ENCODE measurements at places on chromosomes 13 and 19. TPM values are rescaled to one million over a fixed set of nuclear protein-coding genes. Genes with fewer than 3 reads are reported as not detected.

GRCh38 chr13:45142440-45143345 lies 22.4 kb downstream of the GTF2F2 start:
- DNase-seq: no peak

DNA sequence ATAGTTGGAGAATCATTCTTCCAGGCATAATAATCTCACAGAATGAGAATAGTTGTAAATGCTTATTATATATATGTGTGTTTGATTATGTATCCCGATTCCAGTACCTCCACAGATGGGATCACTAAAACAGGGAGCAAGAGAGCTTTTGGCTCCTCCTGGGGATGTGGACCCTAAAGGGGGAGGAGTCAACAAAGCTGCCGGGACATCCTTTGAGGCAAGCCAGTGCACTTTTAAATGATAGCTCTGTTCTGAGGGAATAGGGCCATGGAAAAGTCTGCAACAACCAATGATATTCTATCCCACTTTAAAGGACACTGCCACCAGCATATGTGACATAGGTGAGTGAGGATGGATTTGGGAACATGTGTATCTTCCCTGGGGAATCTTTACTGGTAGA lies 40.8 kb downstream of the SLITRK5 start:
- DNase-seq: no peak

- DNase-seq: no peak
Observed at GRCh38 chr19:49712397-49712859, 21.5 kb downstream of the CPT1C start.

- DNase-seq: no peak
Observed at GRCh38 chr19:41430922-41431321, 3.7 kb upstream of the B3GNT8 start.

GRCh38 chr19:6022570-6023064 lies 44.7 kb upstream of the RANBP3 start:
- DNase-seq: no peak

GRCh38 chr13:23288995-23289394 lies 108.2 kb downstream of the SGCG start:
- no peak for DNase-seq

DNA sequence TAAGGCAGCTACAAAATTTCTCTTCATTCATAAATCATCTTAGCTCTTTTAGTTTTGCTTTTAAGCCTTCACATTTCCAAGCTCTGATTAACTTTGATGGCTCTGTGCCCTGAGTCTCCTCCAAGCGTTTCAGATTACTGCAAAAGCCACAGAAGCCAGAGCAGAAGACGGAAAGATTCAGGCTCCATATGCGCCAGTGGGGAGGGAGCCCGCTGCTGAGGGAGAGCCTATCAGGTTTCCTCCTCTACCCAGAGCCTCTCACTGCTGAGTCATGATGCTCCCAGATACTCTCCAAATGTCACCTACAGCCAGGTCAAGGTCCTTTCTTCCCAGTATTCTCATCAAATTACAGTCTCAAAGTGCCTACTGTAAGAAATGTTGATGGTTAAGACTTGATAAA lies 193.6 kb downstream of the RAP2A start:
- no peak for DNase-seq

DNA sequence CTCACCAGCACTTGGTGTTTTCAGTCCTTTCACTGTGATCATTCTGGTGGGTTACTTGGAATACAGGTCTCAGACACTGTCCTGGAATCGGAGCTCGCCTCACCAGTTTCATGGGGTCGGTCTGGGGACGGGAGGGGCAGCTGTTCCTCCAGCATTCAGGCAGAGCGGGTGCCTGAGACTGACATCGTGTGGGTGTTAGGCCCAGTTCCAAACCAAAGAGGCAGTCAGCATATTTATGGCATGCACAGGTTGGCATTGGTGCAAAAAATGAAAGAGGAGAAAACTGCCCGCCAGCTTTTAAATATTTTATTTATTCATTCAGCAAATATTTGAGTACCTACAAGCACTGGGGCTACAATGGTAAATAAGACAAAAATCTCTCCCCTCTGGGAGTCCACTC lies 20.1 kb downstream of the PLEKHF1 start:
- no peak for DNase-seq

- peak; percentile 24 for DNase-seq
Observed at GRCh38 chr19:36331353-36332228, 47.4 kb downstream of the ZFP14 start.

GRCh38 chr13:52096748-52097147 lies 32.1 kb downstream of the NEK5 start:
- no peak for DNase-seq

DNA sequence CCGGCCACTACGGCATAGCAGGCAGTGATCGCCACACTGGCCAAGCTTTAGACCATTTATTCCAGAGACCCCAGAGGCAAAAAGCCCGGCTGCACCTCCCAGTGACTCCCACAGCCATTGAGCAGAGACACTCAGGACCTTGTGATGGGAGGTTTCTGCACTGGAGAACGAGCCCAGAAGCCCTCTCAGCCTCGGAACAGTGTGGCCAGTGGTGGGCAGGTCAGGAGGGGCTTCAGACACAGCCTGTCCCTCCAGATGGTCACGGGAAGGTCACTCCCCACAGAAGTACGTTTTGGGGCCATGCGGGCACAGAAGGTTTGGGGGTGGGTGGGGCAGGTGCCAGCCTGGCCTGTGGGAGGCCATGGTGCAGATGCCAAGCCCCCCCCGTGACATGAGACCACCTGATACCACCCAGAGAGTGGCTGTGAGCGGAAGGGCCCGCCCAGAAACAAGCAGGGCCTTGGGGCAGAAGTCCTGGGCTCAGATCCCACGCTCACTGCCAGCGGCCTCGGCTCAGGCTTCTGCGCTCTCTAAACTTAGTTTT lies 599 bp upstream of the F10 start:
- DNase-seq: no peak

DNA sequence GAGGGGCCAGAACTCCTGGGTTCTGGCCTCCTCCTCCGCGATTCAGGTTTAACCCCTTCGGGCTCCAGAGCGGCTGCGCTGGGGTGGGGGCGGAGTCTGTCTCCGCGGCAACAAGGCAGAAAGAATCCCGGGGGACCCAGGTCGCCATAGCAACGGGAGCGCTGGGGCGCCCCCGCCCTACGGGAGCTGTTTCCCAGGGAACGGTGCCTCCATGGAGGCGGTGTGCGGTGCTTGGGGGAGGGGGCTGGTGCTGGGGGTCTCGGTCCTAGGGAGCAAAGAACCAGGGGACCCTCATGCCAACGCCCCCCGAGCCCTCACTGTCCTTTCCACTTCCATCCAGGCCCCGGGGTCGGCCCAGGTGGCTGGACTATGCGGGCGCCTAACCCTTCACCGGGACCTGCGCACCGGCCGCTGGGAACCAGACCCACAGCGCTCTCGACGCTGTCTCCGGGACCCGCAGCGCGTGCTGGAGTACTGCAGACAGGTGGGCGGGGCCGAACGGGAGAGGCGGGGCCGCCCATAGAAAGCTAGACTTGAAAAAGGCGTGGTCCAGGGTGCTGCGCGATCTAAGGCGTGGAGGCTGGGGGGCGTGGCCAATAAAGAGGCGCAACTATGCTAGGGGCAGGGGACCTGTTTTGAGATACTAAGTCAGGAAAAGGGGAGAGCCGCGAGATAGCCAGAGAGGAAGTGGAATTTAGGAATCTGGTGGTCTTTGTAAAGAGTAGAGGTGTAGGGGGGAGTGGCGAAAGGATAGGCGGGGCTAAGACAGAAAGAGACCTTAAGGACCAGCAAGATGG lies 1.2 kb downstream of the APLP1 start:
- DNase-seq: no peak

DNA sequence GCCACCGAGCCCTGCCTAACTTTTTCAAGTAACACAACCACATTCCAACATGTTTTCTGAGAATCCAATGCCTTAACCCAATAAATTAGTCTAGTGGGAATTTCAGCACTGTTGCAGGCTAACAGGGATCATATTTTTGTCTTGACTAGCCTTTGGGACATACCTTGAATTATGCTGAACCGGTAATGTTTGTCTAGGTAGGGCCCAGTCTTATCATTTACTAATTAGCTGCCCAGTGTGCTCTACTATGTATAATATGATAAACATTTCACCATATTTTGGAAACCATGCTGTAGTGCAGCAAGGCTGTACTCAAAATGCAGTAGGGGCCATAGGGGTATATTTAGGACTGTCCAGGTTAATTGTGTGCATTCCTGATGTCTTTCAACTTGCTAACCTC lies 3.3 kb upstream of the PDS5B start:
- no peak for DNase-seq

GRCh38 chr13:19795956-19796355 lies 13.2 kb upstream of the PSPC1 start:
- DNase-seq: no peak

DNA sequence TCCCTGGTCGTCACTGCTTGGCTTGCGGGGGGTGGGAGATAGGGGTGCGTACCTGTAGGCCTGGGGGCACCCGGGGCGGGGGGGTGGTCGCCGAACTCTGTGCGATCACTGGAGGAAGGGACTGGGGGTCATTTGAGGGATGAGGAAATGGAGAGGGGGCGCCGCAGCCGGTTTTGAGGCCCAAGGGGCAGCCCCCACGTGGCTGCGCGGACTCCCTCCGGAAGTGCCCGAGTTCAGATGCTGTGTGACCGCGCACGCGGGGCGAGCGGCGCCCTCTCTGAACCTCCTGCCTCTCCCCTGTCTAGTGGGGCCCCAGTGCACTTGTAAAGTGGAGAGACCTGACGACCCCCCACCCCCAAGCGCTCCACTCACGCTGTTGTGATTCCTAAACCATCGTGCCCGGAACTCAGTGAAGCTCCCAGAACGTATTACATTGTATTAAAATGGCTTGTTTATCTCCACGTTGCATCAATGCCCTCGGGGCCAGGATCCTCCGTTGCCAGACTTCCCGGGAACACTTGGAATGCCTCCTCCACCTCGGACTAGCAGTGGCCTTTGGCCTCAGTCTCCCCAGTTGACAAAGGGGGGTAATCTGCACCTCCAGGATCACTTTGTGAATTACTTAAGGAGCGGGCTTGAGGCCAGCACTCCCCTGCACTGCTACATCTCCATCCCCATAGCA lies 3.0 kb upstream of the NANOS3 start:
- DNase-seq: no peak

- no peak for DNase-seq
Observed at GRCh38 chr19:4015705-4016402, 8.3 kb downstream of the PIAS4 start.

GRCh38 chr19:33064458-33064791 lies 263 bp downstream of the RHPN2 start:
- no peak for DNase-seq

DNA sequence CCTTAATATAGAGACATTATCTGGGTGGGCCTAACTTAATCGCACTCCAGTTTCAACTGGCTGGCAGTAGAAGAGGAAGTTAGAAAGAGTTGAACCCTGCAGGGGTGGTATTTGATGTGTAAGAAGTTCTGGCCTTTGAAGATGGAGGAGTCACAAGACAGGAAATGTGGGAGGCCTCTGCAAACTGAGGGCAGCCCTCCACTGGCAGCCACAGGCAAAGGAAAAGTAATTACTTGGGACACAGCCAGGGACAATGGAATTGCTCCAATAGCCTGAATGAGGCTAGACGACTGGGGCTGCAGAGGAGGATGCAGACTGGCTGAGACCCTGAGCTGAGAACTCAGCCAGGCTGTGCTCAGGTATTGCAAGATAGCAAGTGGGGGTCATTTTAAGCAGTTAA lies 703.3 kb upstream of the ARGLU1 start:
- no peak for DNase-seq

GRCh38 chr13:106867249-106867648 lies 299.3 kb upstream of the ARGLU1 start:
- DNase-seq: no peak

- no peak for DNase-seq
Observed at GRCh38 chr19:13053761-13054625, 48.7 kb downstream of the LYL1 start.

DNA sequence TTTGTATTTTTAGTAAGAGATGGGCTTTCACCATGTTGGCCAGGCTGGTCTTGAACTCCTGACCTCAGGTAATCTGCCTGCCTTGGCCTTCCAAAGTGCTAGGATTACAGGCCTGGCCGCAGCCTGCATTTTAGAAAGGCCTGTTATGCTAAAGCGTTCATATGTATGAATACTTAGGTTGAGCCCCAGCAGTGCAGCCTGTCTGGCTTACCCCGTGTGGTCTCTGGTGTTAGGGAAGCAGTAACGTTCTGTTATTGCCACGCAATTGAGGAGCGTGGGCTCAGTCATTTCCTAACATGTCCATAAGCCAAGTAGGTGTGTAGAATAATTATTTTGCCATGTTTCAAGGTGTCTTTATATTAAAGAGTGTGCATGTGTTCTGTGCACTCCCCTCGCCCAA lies 14.3 kb downstream of the HNRNPM start:
- no peak for DNase-seq

DNA sequence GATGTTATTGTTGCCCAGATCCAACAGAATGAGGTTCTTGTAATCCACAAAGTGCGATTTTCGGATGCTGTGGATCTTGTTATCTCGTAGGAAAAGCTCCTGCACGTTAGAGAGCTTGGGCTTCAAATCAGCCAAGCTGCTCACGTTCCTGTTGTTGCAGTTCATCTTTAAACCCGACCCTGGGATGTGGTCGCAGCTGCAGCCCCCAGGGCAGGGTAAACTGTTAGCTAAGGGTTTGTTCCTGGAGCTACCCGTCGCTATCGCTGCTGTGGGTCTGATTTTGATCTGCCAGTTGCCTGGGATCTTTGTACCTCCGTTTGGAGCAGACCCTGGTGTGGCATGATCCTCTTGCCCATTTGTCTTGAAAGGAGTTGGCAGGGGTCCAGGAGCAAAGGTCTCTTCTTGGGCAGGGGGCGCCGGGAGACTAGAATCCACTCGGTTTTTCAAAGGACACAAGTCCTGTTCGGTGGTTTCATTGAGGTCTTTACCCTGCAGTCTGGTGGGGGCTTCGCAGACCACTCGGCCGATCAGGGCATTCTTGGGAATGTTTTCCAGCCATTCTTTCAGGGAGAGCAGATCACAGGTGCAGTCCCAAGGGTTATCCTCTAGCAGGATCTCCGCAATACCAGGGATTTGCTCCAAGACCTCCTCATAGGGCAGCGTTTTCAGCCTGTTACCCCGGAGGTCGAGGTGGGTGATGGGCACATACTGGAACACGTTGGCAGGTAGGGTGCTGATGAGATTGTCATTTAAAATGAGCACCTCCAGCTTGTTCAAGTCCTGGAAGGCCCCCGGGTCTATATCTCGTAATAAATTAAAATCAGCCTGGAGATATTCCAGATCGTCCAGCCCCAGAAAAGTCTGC lies 1.8 kb downstream of the SLITRK1 start:
- no peak for DNase-seq

GRCh38 chr19:4057931-4058692 lies 8.6 kb downstream of the ZBTB7A start:
- DNase-seq: peak; percentile 84

DNA sequence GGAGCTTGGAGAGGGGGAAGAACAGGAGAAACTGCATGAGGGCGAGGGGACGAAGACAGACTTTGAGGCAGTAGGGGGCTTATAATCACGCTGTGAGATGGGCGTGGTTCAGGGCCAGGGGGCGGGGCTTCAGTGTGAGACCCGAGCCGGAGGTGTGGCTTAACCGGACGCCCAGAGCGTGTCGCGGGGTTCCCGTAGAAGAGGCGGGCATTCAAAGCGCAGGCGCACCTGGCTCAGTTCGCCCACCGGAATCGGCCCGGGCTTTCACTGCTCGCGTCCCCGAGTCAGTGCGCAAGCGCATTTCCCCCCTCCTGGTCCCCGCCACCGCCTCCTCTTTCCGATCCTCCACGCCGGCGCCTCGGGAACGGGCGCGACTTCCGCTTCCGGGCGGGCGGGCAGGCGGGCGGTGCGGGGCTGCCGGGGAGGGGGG lies 225 bp upstream of the ZNF865 start:
- DNase-seq: peak; percentile 91

Gene TEX26
- not detected for total RNA-seq

Gene PODNL1
- 9.9 TPM for total RNA-seq

Gene POU4F1
- total RNA-seq: not detected

Gene SIGLEC14
- total RNA-seq: 12.6 TPM

Gene UQCRFS1
- total RNA-seq: 18.5 TPM

Gene SERP2
- 3.8 TPM for total RNA-seq

Gene SIAH3
- not detected for total RNA-seq
